ENCODE measurements at places on chromosomes 2 and 18.

DNA sequence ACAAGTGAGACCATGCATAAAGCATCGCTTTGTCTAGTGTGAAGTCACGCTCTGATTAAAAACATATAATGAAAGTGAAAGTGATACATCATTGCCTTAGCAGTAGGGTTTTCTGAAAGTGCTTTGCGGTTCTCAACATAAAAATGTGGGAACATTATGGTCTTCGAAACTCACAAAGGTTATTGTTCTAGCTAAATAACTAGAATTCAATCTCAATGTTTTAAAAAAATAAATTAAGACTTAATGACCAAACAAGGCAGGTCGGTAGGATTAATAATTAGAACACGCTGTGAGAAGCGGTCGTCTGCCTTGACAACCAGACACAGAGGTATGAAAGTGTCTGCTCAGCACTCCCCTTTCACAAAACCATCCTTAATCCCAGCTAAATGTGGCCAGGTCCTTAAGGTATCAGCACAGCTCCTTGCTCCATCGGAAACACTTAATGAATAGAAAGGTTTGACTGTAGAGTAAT, 42.2 kb downstream of the KLHL14 start:
- peak; percentile 13 for DNase-seq

GRCh38 chr2:177817300-177817699, 255.3 kb downstream of the PDE11A start:
- DNase-seq: no peak

DNA sequence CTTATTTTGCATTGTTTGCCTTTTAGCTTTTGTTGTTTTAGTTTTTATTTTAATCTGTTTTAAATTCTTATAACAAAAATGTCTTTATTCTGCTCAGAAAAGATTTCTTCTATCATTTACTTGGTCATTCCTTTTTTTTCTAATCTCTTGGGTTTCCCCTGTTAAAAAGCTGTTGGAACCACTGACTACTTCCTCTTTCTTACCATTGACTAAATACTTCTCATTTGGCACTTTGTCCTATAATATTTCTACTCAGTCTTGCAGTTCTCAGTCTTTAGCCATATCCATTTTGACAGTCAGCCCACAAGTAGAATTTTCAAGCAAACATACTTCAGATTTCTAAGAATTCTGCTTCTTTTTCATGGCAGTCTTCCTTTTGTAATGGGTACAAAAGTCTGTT, 567.2 kb downstream of the SATB2 start:
- no peak for DNase-seq

- peak; percentile 65 for DNase-seq
Measured at GRCh38 chr2:134252092-134252750, 1.7 kb upstream of the MGAT5 start.

DNA sequence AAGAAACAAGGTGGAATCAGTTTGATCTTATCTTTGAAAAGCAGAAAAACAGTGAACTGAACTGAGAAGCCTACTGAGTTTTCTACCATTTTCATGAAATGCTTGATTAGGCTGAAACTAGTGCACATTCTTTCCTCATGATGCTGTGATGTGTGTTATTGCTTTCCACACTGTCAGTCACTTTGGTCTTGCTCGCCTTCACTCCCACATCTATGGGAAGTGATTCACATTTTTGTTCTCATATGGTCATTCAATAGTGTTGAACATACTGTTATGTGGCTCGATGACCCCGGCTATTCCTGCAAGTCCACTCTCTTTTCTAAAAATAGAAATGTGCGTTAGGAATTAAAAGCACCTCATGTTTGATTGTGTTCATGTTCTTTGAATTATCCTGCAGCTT, 129.7 kb downstream of the TGIF1 start:
- no peak for DNase-seq

DNA sequence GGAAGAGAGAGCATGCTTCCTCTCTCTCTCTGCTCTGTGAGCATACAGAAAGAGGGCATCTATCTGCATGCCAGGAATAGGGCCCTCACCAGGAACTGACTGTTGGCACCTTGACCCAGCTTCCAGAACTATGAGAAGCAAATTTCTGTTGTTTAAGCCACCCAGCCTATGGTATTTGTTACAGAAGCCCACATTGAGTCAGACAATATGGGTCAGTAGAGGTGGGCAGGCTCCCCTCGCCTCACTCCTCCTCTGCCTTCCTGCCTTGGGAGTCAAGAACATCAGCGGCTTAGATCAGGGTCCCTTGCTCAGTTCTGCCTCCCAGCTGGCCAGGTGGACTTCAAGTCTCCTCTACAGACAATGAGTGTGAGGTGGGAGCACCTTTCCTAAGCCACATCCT, 92.3 kb downstream of the COPS8 start:
- no peak for DNase-seq

DNA sequence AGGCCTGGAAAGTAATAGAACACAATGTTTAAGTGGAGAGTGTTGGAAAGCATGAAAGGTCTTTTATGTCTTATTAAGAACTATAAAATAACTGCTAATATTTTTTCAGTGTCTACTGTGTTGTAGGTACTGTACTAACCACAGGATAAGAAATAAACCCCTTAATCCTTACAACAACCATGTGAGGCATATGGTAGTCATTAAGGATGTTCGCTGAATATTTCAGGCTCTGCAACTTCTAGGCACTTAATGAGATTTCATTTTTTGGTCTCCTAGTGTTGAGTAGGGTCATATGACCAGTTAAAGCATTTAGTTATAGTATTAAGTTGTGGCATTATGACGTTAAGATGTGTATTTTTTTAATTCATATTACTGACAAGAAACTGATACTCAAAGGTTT, 346.6 kb upstream of the KCNH7 start:
- DNase-seq: no peak
